Gastrocnemius medialis (tissue), 4 donors: ENCODE measurements at places on chromosomes 6 and 20. TPM values are rescaled to one million over a fixed set of nuclear protein-coding genes. Genes with fewer than 3 reads are reported as not detected.

TTLL9 gene
- not detected for total RNA-seq

GRCh38 chr6:125339653-125340052, 37.9 kb upstream of the HDDC2 start:
- DNase-seq: no peak

- DNase-seq: no peak
Measured at GRCh38 chr6:68497927-68498326, 137.2 kb upstream of the ADGRB3 start.

- no peak for DNase-seq
Measured at GRCh38 chr20:62314711-62315302, 12.0 kb downstream of the ADRM1 start.

DNA sequence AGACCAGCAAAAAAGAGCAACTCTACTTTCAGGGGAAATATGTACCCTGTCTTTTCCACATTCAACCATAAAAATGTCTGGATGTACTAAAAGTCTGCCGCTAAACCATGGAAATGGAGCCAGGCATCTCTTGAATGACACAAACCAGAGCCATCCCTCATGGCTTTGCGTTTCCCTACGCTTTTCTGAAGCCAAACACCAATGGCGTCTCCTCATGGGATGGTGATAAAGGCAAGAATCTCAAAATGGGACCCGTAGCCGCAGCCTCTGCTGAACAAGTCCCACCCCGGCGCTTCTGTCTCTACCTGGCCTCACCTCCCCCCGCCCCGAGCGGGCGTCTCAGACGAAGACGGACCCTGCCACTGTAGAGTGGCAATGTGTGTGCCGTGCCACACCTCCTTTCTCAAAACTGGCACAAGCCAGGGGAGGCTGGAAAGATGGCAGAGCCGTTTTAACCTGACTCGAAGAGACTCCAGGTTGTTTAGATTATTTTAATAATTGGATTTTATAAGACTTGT, 80.3 kb upstream of the AFDN start:
- DNase-seq: no peak

DNA sequence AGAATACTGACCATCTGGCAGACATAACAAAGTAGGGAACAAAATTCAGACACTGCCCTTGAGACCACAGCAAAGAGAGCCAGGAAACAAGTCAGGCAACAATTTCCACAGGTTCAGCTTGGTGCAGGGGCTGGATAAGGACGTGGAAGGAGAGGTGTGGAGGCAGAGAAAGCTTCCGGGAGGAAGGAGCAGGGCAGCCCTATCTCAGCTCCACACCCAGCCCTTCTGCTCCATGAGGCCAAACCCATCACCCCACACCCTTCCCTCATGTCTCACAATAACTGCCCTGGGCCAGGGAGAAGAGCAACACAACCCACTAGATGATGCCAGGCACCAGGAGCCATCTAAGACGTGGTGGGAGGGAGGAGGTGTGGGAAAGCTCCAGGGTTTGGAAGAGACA, 5.8 kb downstream of the SNHG17 start:
- DNase-seq: no peak

- DNase-seq: no peak
Measured at GRCh38 chr20:53677447-53678314, 84.0 kb upstream of the ZNF217 start.

DNA sequence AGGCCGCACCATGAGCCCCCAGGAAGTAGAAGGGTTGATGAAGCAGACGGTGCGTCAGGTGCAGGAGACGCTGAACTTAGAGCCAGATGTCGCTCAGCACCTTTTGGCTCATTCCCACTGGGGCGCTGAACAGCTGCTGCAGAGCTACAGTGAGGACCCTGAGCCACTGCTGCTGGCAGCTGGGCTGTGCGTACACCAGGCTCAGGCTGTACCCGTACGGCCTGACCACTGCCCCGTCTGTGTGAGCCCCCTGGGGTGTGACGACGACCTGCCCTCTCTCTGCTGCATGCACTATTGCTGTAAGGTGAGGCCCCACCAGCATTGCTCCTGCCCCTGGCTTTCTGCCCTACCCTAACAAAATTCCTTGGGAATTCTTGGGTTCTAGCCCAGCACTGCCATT, 13.1 kb downstream of the DNPH1 start:
- no peak for DNase-seq

DNA sequence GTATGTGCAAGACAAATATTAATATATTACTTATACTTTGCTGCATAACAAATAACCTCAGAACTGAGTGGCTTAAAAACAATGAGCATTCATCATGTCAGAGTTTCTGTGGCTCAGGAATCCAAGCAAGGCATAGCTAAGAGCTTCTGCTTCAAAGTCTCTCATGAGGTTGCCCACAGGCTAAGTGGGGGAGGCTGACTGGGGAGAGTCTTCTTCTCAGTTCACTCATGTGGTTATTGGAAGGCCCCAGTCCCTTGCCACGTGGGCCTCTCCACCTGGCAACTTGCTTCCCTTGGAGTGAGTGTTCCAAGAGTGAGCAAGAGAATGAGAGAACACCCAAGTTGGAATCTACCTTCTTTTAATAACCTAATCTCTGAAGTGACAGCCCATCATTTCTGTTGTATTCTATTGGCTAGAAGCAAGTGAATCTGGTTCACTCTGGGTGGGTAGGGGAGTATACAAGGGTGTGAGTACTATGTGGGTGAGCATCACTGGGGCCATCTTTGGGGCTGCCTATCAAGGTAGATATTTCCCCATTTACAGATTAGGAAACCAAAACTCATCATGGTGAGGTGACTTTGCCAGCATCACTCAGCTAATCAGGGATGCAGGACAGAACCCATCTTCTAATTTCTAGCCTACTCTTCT, 36.0 kb downstream of the DNAH8 start:
- DNase-seq: no peak

DNA sequence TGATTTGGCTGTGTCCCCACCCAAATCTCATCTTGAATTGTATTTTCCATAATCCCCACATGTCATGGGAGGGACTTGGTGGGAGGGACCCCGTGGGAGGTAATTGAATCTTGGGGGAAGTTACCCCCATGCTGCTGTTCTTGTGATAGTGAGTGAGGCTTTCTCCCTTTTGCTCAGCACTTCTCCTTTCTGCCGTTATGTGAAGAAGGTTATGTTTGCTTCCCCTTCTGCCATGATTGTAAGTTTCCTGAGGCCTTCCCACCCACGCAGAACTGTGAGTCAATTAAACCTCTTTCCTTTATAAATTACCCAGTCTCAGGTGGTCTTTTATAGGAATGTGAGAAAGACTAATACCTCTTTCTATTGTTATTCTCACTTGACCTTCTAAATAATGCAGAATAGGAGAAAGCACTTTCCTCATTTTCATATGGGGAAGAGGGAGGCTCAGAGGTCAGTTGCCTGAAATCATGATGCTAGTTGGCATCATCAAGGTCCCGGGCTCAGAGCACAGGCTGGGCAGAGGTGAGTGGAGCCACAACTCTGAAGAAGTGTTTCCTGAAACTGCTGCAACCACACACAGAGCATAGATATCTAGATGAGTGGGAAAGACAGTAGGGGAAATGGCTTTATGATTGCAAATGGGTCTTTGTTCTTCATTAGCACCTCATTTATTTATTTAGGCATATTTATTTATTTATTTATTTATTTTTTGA, 191.0 kb downstream of the QKI start:
- no peak for DNase-seq

- no peak for DNase-seq
Measured at GRCh38 chr6:38775870-38776269, 60.8 kb downstream of the DNAH8 start.

SIRPB2 gene
- total RNA-seq: 0.97 TPM

GRCh38 chr20:61631751-61632150, 379.7 kb downstream of the CDH4 start:
- no peak for DNase-seq

DNA sequence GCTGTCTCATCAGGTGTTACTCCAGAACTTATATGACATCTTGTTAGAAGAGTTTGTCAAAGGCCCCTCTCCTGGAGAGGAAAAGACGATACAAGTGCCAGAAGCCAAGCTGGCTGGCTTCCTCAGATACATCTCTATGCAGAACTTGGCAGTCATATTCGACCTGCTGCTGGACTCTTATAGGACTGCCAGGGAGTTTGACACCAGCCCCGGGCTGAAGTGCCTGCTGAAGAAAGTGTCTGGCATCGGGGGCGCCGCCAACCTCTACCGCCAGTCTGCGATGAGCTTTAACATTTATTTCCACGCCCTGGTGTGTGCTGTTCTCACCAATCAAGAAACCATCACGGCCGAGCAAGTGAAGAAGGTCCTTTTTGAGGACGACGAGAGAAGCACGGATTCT, 43.7 kb upstream of the SMIM28 start:
- DNase-seq: no peak
